ENCODE measurements at places on chromosomes 7 and 10.
A peak's percentile ranks its signal among the peaks of the same experiment; 100 is the strongest.

- no peak for DNase-seq
Observed at GRCh38 chr7:464454-465401, 54.9 kb downstream of the PDGFA start.

GRCh38 chr10:44911081-44911540 lies at the start of gene TMEM72:
Gene TMEM72 (plus strand): TSS chr10:44911337. CDS start chr10:44911513, 176 bp downstream.
- no peak for DNase-seq

DNA sequence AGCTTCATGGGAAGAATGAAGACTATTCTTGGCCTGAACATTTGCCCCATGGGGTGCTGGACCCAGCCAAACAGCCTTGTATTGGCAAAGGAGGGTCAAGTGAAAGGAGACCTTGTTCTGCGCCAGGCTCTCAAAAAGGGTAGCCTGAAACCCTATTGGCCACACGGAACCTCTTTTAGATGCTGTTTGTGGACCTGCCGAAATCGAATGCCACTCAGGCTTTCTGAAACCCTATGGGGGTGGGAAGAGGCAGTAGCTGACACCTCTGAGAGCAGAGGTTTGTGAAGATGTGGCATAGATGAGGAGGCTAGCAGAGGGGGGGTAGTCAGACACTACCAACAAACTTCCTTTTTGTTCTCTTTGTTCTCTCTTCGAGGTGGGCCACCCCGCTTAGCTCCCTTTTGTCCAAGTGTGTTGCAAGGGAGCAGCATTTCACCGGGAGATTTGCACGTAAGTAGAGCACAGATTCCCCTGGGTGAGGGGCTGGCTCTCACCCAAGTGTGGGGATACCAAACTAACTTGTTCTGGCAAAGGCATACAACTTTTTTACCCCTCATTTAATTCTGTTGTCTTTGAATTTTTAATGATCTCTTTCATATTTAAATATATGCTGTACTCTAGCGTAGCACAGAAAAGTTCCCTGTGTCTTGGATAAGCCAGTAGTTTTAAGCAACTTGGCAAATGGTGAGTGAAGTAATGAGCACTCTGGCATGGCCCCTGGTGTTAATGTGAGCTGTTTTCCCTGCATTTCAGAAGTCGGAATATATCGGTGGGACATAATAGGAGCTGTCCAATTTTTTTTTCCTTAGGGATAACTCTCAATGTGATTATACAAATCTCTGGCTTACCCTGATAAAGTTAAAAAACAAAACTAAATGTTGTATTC lies 107.7 kb downstream of the SEPTIN7 start:
- DNase-seq = no peak

- DNase-seq = no peak
Observed at GRCh38 chr7:116499168-116500077, at the start of gene CAV2. Gene CAV2 (plus strand): TSS chr7:116499738. CDS start chr7:116499782, 44 bp downstream.

GRCh38 chr7:155213955-155214740 lies 83.5 kb upstream of the INSIG1 start:
- peak; percentile 70 for DNase-seq

DNA sequence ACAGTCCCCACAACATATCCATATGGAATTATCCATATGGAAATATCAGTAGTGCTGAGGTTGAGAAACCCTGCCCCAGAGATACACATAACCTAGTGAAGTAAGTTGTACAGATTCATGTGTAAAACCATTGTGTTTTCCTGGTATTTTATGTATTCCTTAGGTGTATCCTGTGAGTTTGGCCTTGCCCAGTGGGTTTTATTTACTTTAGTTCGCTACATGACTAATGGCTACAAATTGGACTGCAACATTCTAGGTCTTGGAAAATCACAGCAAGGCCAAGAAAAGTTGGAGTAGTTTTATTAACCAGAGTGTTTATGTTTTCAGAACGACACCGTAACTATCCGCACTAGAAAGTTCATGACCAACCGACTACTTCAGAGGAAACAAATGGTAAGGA lies 1.4 kb downstream of the RPS24 start:
- no peak for DNase-seq

GRCh38 chr10:98886686-98887085 lies 349.0 kb downstream of the HPSE2 start:
- no peak for DNase-seq

DNA sequence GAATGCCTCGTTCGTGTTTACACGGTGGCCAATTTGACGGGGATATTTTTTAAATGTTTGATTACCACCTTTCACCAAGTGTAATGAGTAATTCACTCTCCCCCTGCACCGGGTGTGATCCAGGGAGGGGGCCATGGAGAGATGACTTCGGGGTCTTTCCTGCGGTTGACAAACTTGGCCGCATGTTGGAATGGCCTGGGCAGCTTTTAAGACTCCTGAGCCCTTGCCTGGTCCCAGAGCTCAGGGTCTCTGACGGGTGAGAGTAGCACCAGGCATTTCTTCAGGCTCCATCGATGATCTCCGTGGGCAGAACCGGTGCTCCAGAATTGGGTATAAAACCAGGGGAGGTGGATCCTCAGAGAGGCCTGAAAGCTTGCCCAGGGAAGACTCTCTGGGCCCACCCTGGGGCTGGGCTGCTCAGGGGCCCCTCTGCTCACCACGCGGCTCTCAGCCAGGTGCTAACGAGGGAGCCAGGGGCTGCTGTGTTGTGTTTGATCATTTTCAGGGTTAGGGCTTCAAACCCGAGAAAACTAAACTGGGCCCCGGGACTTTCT lies 882 bp downstream of the ZNF282 start:
- DNase-seq = no peak

DNA sequence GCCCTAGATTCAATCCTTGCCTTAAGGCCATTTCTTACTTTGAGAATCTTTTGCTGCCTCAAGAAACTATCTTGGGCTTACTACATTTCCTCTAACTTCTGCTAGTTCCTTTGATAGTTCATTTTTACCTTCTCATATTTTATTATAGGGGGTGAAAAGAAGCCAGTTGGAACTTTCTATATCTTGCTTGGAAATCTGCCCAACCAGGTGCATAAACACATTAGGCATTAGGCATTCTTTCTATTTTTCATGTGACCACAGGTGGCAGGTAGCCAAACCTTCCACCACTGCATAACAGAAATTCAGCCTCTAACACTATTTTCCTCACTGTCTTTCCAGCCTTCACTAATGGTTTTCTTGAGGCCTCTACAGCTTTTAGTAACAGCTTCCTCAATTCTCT lies 300.0 kb upstream of the SP8 start:
- DNase-seq = peak; percentile 93

DNA sequence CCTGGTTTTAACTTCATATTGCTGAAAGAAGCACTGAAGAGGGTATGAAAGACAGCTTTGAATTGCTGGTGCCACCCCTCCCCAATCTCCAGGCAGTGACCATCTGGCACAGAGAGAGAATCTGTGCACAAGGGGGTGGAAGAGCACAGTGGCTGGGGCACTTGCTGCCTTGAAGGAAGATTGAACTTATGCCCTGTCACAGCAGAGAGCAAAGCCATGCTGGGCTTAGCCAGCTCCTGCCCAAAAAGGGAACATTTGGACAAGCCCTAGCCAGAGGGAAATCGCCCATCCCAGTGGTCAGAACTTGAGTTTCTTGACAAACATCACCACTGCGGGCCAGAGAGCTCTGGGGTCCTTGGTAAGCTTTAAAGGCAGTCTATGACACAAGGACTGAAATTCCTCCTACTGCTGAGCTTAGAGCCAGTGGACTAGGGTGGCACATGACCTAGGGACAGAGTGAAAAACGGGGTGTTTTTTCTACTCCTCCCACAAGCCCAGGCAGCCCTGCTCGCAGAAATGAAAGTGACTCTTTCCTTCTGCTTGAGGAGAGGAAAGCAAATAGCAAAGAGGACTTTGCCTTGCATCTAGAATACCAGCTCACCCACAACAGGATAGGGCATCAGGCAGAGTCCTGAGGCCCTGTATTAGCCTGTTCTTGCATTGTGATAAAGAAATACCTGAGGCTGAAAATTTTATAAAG lies 257.2 kb downstream of the CTNNA3 start:
- DNase-seq = no peak

DNA sequence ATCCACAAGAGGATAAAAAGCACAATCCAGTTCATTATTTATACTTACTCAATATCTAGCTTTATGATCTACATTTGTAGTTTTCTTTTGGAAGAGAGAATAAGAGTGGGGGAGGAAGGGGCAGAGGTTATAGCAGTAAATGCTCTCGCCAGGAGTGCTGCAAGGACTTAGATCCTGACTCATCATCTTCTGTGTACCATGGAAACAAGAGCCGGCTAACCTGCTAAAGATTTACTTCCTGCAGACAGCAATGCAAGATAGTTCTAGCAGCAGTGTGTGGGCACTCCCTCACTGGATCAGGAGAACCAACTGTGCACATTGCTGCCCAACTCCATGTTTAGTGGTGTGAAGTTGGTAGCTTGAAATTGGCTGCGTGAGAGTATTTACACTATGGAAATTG lies 47.7 kb upstream of the TRIL start:
- DNase-seq = no peak

DNA sequence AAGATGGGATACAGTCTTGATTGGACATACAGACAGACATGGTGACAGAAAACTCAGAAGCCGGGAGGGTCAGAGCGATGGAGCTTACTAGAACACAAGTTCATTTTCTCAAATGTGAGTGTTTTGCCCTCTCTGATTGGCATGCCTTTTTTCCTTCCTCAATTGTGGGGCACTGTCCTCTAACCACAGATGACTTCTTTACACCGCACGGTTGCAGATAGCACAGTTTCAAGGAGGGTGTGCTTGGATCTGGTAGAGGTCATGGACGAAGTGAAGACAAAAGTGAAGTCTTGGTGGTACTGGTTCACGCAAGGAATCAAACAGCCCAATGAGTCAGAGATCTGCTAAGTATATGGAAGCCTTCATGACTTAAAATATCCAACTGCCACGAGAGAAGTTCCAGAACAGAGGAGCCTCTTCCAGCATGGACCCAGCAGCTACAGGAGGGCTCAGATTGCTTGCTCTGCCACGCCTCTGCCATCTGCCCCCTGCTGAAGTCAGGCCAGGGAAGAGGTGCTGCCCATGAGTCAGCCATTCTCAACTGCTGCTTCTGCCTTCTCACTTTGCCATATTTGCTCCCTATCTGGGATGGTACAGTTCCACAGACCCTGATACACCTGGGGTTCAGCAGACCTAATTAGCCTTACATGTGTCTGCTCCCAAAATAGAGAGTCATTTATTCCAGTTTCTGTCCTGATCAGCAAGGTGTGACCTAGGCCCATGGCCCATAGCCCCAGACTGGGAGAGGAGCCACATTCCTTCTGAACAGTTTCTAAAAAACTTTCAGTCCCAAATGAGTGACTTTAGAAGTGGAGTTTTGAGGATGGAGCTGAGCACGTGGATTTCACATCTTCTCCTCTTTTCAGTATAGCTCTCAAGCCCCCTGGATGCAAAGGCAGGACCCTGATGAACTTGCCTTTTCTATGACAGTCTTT lies 413.8 kb downstream of the KCNMA1 start:
- DNase-seq = no peak

GRCh38 chr7:11175887-11176286 lies 202.2 kb downstream of the PHF14 start:
- DNase-seq = no peak

DNA sequence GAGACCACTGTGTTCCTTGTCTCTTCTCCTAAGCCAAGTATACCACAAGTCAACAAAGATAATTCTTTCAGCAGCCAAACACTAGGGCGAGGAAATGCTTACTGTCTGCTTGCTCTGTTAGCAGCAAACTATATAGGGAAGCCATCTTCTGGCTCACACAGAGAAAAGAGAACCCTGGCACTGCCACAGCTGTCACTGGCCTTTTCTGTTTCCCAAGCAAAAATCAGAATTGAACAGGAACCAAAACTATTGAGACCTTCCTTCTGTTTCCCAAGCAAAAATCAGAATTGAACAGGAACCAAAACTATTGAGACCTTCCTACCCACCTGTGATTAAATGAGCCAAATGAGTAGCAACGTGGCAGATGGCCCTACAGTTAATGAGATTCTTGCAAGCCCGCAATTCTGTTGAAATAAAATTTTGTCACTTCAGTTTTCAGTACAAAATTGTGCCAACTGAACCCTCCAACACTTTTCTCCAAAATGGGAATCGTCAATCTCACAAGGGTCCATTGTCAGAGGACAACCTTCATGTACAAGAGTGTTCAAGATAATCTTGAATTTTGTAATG lies 54.5 kb downstream of the LRRTM3 start:
- DNase-seq = no peak

DNA sequence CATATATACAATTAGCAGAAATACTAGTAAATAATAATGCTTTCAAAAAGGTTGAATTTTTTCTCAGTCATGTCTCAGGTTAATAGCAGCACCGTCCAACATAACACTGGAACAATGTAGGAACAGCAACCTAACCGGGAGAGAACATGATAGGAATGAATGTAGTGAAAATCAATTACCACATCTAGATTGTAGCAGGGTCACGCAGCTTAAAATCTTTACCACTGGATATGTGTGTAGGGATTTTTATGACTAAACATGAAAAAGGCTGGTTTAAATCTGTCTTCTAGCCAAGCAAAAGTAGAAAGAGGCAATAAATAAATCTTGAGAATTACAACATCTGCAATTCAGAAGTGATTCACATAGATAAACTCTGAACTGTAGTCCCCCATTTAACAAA lies 326.0 kb downstream of the DGKB start:
- no peak for DNase-seq

DNA sequence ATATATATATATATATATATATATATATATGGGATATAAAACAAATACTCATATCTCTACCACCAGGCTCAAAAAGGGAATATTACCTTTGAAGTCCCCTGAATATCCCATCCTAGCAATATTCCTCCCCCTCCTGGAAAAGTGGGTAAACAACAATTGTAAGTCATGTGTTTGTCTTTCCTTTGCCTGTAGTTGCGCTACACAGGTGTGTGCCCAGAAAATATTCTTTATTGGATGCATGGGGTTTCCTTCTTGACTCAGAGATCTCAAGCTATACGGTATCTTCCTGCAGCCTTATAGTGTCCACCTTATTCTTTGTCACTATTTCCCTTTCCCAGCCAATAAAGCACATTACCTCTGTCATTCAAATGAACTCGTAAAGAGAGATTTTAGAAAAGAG lies 54.2 kb downstream of the MET start:
- no peak for DNase-seq

- DNase-seq = no peak
Observed at GRCh38 chr7:30744075-30744417, 7.9 kb upstream of the INMT start.

DNA sequence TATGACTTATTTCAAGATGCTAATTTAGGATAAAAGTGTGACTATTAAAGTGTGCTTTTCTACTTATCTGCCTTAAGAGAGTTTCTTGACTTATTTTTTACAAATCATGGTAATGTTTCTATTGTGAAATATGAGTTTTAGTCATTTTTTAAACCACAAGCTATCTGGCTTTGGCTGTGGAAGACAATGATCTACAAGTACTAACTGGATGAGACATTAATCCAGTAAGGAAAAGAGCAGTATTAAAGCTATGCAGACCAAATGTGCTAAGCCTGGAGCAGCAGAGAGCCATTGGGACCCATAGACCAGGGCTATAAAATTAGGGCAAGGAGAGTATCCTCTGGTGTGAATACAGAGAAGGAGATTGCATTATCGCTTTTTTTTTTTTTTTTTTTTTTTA lies 92.4 kb downstream of the SEMA3A start:
- DNase-seq = no peak

- no peak for DNase-seq
Observed at GRCh38 chr10:69151984-69152383, 28.0 kb downstream of the VPS26A start.
